ENCODE measurements at places on chromosomes 7 and 10.

DNA sequence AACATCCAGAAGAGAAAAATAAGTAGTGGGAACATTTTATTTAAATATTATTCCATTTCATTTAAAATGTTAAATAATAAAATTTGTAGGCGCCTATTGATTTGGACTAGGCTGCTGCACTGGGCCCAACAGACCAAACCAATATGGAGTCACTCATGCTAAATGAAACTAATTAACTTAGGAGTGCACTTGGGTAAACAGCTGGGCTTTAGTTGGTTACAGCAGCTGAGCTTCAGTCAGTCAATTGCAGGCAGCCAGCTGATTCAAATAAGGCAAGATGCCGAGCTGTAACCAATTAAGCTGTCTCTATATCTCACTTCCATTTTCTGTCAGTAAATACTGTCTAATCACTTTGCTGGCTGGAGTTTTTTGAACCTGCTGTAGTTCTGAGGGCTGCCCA, 102.1 kb upstream of the WDR11 start:
- DNase-seq, result no peak

GRCh38 chr10:101490026-101490425, 98.0 kb downstream of the POLL start:
- no peak for DNase-seq

DNA sequence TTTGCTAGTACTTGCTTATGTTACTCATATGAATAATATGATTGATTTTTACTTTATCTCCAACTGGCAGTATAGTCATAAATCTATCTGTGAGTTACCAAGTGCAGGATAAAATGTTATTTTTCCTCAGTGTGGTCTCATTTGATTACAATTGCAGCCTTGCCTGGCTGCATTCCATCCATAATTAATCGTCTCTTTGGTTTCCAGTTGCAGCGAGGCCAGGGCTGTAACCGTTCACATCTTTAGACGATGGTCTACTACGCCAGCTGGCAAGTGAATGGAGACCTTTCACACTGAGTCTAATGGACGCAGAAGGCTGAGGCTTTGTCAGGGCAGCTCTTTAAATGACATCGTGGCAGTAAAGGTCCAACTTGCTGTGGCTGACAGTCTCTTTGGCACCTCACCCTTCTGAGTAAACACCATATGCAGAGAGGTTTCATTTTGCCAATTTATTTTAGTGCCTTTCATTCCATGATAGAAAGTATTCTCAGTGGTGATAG, 84.0 kb downstream of the ARL4A start:
- peak; percentile 81 for DNase-seq

DNA sequence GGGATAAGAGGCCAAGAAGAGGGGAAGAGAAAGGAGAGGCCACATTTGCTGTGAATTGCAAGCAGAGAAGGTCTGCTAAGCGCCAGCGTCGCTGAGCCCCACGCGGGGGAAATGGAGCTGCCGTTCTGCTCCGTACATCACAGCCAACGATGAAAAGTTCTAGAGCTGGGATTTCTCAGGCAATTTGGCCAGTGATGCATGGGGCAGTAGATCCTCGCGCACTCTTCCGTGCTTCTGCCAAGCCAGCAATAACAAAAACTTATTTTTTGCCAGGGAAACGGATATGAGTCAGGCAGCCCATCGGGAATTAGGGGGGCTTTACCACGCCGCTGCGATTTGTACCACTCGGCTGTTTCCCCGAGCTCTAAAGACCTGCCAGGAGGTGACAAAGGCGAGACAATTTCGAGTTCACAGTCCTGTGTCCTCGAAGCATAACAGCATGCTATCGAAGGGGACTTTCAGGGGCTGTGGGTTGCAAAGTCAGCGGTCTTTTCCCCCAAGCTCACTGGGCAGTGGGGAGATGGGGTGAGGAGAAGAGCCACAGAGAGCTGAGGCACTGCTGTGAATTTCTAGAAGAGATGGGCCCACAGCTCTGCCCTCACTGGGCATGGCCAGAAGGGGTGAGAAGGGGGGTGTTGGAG, 30.0 kb upstream of the SLF2 start:
- no peak for DNase-seq

GRCh38 chr10:22229802-22230157, 12.0 kb upstream of the EBLN1 start:
- DNase-seq, result no peak

DNA sequence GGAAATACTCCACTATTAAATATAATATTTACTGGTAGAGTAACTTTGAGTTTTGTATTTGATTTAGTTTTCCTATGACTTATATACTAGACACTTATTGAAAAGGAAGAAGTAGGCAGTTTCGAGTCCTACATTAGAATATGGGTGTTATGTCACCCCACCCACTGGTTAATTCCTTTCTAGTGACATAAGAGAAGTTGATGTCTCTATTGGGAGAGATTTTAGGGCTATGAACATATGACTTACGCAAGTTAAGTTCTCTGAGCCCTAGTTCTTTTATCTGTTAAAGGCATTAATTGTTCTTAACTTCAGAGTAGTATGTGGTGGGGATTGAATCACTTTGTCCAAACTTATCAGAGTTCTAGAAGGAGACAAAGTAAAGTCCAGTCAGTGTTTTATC, 30.5 kb downstream of the CPED1 start:
- no peak for DNase-seq

- DNase-seq, result peak; percentile 22
These were observed 769 bp upstream of the ELFN1 start for GRCh38 chr7:1669064-1669951.

DNA sequence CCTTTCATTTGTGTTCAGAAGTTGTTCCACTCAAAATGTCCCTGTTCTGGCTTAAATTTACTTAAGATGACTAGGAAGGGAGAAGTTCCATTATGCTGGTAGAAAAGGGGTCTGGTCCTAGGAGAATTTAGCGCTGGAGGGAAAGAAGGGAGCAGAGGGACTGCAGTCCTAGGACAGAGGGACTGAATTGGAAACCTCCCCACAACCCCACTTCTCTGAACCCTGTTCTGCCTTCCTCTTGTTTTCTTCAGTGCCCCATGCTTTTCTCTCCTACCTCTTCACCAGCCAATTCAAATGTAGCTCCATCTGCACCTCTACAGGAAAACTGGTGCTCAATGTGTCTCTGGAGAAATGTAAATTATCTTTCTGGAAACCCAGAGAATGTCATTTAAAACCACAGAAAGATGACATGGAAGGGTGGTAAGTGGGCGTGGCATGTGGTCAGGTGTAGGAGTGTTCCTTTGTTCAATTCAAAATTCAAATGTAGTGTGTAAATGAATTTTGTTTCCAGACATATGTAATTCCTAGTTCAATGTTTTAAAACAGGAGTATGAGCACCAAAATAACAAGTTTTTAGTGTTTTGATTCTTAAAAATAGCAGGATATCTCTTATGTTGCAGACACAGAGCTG, 24.0 kb upstream of the RHOBTB1 start:
- no peak for DNase-seq

GRCh38 chr7:32943252-32944030, 13.8 kb upstream of the FKBP9 start:
- DNase-seq, result peak; percentile 31

DNA sequence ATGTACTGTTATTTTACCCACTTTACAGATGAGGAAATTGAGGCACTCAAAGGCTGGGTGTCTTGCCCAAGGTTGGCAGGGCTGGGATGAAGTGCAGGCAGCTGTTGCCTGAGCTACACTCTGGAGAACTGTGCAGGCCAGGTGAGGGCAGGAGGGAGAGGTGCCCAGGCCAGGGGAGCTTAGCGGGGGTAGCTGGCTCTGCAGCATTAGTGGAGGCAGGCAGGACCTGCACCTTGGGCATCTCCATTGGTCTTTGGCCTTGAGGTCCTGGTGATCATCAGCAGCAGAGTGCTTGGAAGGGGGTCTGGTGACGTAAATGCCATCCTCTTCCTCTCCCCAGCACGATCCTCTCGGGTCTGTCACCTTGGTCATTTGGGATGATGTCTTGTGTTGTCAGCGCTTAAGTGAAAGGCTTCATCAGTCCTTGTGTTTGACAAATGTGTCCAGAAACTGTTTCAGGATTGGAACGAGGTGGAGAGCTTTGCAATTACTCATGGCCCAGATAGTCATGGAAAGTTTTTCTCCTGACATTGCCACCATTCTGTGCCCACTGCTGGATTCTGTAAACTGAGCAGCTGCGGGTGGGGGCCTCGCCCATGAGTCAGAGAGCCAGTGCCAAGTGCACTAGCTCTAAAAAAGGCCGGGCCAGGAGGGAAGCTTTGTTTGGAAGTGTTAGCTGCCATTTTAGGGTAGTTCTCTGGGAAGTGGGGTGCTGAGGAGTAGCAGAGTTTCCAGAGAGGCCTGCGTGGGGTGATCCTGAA, 47.6 kb downstream of the TSPAN15 start:
- DNase-seq, result no peak

- no peak for DNase-seq
These were observed 333.3 kb upstream of the SEMA3D start for GRCh38 chr7:85520175-85520574.

GRCh38 chr7:73847941-73848723, 5.8 kb upstream of the METTL27 start:
- DNase-seq, result no peak

DNA sequence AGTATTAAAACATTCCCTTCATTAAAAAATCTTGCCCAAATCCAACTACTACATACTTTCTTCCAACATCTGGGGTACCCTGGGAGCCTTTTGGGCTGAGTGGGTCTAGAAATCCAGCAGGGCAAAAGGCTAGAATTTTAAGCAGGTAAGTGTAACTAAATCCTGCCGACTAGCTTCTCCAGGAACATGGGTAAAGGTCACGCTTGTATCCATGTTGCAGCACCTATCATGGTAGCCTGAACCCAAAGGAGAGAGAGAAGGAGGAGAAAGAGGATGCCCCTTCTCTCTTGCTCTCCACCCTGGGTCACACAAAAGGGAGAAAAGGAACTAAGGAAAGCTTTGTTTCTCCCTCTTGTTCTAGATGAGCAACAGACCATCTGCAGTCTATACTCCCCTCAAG, 53.3 kb downstream of the ZNF680 start:
- no peak for DNase-seq

GRCh38 chr7:150962553-150963399, 15.3 kb downstream of the KCNH2 start:
- DNase-seq, result peak; percentile 59

GRCh38 chr10:60944058-60944909, at the start of gene RHOBTB1:
Gene RHOBTB1 (minus strand): TSS chr10:60944185. CDS start chr10:60911542, 32,643 bp downstream.
- DNase-seq, result peak; percentile 43

DNA sequence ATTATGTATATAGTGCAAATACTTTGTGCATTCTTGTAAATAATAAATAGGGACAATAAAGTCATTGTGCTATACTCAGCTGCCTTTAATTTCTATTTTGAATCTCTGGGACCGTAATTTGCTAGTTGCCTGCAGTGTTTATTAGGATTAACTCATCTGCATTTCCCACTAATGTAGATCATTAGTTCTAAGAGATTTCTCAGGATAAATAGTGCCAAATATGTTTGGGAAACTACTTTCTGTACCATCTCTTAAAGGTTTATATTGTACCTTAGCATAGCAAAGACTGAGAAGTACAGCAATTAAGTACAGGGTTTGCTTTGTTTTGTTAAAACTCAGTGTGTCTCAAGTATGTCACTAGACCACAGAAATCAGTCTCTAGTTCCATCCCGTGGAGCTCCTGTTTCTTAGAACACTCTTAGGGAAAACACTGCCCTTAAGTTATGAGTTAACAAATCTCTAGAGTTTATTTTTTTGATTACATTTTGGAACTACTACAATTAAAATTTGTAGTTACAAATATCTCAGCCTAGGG, 26.0 kb downstream of the ADD3 start:
- DNase-seq, result no peak

DNA sequence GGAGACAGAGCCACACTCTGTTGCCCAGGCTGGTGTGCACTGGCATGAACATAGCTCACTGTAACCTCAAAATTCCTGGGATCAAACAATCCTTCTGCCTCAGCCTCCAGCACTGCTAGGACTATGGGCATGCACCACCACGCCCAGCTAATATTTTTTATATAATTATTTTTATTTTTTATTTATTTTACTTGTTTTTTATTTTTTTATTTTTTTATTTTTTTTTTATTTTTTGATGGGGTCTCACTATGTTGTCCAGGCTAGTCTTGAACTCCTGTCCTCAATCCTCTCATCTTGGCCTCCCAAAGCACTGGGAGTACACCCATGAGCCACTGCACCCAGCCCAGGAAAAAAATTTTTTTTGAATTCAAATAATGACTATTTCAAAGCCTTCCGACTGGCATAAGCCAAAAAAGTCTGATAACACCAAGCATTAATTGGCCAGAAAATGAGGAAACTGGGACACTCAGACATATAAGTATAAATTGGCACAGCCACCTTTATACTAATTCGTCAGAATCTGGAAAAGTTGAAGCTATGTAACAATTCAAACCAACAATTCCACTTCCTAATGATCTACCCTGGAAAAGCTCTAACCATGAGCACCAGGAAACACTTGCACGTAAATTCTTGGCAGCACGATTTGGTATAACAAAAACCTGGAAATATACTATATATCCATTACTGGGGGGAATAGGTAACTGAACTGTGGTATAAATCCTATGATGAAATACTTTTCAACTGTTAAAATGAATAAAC, 6.3 kb downstream of the ZC3HAV1 start:
- no peak for DNase-seq

GRCh38 chr7:121440857-121441503, 44.9 kb upstream of the FAM3C start:
- no peak for DNase-seq

DNA sequence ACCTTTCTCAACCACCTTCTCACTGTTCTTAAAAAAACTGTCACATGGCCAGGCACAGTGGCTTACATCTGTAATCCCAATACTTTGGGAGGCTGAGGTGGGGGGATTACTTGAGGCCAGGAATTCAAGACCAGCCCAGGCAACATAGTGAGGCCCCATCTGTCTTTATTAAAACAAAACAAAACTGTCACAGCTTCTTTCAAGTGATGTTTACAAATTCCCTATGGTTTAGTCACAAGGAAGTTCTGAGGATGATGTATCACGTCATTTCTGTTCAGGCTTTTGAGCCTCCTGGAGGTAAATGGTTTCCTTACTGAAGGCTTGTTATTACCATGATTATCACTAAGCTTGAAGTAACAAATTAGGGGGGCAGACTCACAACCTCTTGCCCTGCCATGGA, 186.2 kb downstream of the CFTR start:
- no peak for DNase-seq

DNA sequence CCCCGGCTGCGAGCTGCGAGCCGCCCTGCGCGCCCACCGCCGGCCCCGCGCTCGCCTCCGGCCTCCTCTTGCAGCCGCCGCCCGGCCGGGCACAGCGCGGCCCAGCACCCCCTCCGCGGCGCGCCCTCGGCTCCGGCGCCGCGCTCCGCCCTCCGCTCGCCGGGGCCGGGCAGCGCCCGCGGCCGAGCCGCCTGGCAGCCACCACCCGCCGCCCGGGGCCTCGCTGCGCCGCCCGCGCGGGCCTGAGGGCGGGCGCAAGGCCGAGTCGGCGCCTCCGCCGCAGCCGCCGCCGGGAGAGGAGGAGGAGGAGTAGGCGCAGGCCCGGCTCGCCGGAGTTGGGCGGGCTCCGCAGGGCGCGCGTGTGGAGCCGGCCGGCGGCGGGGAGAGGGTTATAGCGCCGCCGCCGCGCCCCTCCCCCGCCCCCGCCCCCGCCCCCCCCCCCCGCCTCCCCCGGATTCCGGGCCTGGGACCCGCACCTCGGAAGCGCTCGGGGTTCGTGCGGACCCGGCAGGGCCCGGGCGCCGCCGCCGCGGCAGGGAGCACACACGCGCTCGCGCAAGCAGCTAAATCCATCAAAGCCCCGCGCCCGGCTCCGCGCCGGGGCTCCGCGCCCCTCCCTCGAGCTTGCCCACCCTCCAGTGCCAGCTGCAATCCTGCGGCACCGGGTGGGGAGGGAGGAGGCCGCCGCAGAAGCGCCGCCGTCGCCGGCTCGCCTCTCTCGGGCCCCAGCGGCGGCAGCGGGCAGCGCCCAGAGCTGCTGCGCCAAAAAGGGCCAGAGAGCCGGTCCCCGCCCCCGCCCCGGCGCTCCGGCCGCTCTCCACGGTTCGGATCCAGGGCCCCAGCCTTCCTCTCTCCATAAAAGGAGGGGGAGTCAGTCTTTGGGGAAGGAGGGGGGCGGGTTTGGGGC, at the start of gene PDGFA:
Gene PDGFA, minus strand, starts transcription at position 363 of the 907 bp plus-strand sequence. CDS start 845 bp downstream, outside the sequence.
- DNase-seq, result no peak
